ENCODE measurements at places on chromosomes 3 and 15.

DNA sequence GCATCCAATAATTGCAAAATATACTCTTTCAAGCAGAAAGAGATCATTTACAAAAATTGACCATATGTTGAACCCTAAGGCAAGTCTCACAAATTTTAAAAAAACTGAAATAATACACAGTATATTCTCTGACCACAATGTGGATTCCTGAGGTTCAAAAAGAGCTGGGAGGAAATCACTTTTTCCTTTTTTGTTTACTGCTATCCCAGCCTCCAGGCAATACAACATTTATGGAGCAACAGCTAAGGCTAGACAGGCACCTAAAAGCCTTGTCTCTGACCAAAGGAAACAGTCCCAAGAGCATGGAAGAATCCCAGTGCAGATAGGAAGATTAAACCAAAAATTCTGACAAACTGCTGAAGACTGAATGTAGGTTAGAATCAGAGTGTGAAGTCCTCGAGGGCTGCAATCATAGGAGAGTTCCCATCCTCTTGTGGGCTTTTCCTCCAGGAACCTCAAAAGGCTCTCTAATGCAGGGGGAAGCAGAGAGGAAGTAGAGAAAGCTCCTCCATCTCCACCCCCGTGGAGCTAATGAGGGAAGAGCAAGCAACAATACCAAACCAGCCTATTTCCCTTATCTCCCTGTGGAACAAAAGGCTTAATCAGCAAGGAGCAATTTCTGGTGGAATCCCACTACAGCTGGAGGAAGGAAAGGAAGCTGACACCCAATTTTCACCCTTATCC, 57.0 kb downstream of the TMCC1 start:
- no peak for DNase-seq

GRCh38 chr3:25385807-25386460, 42.1 kb upstream of the RARB start:
- no peak for DNase-seq

GRCh38 chr15:59644756-59645155, 12.6 kb downstream of the GTF2A2 start:
- DNase-seq: no peak

DNA sequence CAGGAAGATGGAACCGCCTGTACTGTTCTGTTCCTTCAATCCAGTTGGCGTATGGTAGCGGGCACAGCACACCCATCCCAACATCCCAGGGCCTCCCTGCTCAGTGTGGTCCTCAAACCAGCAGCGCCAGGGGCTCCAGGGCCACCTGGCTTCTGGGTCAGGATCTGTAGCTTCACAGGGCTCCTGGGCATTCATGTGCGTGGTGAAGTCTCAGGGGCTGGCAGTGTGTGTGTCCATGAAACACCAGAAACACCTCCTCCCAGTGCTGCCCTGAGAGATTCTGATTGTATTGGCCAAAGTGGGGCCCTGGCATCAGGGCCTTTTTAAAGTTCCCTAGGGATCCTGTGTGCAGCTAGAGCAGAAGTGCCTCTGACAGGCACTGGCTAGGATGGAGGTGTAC, 42.1 kb downstream of the ABTB1 start:
- no peak for DNase-seq

DNA sequence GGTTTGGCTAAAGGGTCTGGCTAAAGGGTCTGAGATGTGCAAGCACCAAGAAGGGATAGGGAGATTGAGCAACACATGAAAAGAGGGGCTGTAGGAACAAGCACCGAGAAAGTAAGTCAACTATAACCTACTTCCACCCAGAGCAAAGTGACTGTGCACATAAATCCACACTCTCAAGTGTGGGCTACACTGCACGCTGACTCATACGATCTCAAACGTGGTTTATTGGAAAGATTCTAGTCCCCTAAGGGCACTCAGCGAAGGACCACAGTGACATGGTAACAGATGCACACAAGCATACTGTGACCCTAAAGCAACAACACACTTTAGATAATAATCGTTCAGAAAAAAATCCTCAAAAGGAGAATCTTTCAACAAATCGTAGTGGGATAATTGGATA, 48.0 kb downstream of the EHHADH start:
- no peak for DNase-seq

DNA sequence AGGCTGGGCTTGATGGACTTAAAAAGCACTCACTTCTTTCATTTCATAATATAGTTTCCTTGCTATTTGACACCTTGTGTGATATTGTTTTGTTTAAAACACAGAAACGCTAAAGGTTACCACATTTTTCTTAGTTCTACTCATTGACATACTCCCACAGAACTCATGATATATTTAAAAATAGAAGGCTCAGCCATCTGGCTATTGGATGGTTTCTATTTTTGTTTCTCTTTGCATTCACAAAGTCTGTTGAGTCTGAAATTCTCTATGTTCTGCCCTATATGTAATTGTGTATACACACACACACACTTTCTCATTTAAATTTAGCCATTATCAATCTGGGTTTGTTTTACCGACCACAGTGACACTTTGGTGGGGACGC, 128.2 kb downstream of the SOX2 start:
- no peak for DNase-seq

- no peak for DNase-seq
Measured at GRCh38 chr15:51267703-51268083, 70.7 kb downstream of the CYP19A1 start.

DNA sequence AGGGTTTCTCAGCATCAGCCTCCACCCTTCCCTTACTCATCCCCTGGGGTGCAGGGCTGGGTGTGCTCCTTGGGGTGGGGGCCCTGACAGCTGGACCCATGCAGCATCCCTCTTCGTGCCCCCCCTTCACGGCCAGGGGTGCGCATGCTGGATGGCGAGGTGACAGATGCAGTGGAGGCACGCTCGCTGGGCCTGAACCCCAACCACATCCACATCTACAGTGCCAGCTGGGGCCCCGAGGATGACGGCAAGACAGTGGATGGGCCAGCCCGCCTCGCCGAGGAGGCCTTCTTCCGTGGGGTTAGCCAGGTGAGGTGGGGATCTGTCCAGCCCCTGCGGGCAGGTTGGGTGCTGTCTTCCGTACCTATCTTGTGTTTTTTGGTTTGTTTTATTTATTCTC, 6.3 kb upstream of the FES start:
- DNase-seq: no peak

DNA sequence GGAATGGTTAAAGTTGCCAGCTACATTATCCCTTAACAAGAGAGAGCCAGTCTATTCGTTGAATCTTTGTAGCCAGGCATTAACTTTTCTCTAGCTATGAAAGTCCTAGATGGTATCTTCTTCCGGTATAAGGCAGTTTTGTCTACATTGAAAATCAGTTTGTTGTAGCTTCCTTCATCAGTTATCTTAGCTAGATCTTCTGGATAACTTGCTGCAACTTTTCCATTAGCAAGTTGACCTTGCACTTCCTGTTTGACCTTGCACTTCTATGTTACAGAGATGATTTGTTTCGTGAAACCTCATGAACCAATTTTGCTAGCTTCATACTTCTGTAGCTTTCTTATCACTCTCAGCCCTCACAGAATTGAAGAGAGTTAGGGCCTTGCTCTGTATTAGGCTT, 24.1 kb downstream of the TOPAZ1 start:
- DNase-seq: no peak

DNA sequence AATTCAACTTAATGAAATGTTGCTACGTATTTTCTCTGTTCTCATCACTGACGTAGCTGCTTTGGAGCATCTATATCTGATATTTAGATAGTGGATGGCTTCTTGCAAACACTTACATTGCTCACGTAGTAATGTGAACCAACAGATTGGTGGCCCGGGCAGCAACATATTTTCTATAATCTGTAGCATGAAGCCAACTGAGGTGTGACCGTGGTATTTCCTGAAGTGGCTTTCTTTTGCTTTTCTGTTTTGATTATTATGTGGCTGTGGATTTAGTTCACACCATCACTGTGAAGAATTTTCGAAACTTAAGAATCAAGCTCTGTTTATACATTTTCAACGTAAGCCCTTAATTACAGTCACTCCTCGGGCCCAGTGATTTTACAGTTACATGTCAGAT, 288.5 kb downstream of the LPP start:
- no peak for DNase-seq

DNA sequence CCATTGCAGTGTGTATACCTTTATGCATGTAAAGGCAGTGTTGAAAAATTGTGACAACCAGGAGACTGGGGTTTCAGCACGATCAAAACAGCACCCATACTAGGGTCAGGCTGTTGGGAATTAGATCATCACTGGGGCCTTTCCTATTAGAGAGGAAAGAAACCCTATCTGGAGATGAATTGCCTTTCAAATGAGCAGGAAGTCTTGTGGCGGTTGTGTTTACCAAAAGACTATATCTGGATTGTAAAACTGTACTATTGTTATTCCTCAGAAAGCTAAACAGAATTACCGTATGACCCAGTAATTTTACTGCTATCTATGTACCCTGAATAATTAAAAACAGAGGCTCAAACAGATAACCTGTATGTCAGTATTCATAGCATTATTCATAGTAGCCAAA, 10.1 kb downstream of the UBE2E1 start:
- DNase-seq: no peak

- DNase-seq: no peak
Measured at GRCh38 chr3:106814231-106814630, 563.0 kb upstream of the CCDC54 start.

- DNase-seq: no peak
Measured at GRCh38 chr3:61940236-61940635, 378.9 kb downstream of the PTPRG start.

DNA sequence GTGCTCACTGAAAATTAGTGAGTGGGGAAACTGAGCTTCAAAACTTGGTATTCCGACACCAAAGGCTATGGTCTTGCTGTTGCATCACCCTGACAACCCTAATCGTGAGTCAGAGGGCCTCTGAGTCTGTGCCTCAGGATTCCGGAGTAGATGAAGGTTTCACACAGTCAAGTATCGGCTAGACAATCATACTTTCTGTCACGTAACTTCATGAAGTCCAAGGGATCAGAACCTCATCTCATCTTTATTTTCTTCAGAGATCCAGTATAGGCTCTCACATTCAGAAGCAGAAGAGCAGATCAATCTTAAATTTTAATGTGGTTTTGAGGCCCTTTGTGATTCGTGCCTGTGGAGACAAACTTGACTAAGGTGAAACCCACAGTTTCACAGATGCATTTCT, 26.1 kb upstream of the NECTIN3 start:
- no peak for DNase-seq

GRCh38 chr15:50977162-50977561, 68.7 kb downstream of the AP4E1 start:
- no peak for DNase-seq

GRCh38 chr3:194893121-194893987, 207.7 kb downstream of the FAM43A start:
- no peak for DNase-seq

GRCh38 chr3:54874816-54875556, 52.9 kb downstream of the LRTM1 start:
- DNase-seq: no peak

DNA sequence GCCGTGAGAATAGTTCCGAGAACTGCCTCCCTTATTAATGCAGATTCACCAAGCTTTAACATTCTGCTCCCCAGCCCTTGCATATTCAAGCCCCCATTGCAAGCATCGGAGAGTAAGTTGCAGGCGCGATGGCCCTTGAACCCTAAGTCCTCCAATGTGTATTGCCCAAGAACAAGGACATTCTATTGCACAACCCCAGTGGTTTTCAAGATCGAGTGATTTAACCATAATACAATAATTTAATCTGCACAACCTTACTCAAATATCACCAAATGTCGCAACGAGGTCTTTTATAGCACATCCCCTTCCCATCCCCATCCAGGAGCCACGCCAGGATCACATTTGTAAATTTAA, 21.7 kb upstream of the PLXND1 start:
- DNase-seq: no peak

DNA sequence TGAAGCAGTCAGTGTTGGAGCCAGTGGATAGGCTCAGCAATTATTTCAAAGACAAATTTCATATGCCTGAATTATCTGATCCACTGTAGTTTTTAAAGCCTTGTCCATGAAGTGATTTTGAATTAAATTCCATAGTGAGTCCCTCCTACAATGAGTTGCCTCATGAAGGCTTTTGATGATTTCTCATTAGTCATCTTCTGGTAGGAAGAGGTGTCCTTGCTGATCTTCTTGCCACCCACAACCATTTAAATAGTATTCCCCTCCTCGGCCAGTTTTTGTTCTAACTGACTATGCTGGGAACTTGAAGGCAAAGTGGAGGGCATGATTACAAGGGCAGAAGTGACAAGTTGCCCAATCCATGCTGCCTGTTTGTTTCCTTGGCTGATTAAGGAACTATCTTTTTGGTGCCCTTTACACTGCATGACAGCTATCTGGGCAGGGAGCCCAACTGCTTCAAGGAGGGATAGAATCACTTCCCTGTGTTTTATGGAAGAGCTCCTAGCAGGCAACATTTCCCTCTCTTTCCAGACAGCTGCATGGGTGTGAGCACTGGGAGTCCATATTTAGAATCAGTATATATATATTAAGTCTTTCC, 617.5 kb downstream of the ZPLD1 start:
- no peak for DNase-seq

- no peak for DNase-seq
Measured at GRCh38 chr3:132421832-132422231, 4.5 kb downstream of the DNAJC13 start.

DNA sequence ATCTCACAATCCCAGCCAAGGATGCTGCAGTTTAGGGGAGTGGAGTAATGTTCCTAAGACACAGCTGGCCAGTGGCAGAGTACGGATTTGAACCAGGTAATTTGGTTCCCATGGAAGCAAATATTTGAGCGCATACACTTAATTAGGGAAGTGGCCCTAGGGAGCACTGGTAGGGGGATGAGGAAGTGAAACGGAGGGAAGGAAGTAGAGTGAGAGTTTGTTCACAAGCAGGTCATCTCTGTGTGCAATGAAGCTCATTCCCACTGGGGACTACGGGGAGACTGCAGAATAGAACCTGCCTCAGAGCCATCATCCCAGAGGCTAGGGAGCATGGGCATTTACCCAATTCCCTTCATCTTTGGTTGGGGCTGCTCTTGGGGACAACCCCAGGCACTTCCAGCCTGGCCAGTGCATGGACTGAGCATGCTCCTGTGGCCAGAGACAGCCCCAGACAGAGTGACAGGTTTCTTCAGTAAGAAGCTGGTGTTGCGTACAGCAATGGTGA, 317.2 kb upstream of the PROK2 start:
- no peak for DNase-seq

GRCh38 chr3:37228749-37229148, 54.4 kb upstream of the LRRFIP2 start:
- no peak for DNase-seq

- no peak for DNase-seq
Measured at GRCh38 chr15:39610665-39611064, 29.8 kb downstream of the THBS1 start.

DNA sequence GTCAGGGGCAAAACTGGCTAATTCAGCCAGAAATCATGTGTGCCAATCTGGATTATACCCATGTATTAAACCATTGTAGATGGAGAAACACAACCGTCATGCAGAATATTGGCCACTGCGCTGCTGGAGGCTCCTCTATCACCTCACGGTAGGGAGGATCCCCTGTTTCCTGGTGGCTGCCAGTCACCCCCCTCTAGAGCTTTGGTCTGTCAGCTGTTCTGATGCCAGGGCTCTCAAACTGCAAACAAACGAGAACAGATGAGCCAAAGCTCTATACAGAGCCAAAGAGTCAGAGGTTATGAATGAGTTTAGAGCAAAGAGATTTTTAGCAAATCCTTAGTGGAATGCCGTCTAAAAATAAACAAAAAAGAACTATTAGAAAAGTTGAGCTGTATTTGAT, 62.5 kb downstream of the IL20RB start:
- DNase-seq: no peak

- DNase-seq: no peak
Measured at GRCh38 chr3:71008350-71008935, 575.1 kb downstream of the FOXP1 start.

- no peak for DNase-seq
Measured at GRCh38 chr3:7545334-7545733, 684.4 kb downstream of the GRM7 start.

- no peak for DNase-seq
Measured at GRCh38 chr3:64684715-64685261, 3.0 kb downstream of the ADAMTS9 start.

Measured in NCI-H187 treated with DMSO at 0.1 percent for 48 hours (cell line).